Stimulated activated CD8-positive, alpha-beta memory T cell treated with anti-CD3 and anti-CD28 coated beads, Interleukin-4, amount 100 ng/mL, for 1 hour (primary cell): ENCODE measurements at places on chromosomes 1 and 21.

DNA sequence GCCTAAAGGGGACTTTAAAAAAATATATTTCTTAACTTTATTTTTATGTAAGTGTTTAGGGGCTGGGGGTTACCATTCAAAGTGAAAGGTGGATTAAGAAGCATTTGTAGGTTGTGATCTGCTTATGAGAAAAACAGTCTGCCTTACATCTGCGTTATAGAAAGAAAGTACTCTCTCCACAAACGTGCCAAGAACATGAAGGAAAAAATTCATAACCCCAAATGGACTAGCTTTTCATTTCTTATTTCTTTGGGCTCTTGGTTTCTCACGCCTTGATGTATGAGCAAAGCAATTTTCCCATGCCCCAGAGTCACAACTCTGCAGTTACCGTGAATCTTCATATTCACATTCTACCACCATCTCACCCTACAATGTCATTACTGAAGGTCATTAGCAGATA lies 1165.1 kb upstream of the ADGRL4 start:
- no peak for DNase-seq

DNA sequence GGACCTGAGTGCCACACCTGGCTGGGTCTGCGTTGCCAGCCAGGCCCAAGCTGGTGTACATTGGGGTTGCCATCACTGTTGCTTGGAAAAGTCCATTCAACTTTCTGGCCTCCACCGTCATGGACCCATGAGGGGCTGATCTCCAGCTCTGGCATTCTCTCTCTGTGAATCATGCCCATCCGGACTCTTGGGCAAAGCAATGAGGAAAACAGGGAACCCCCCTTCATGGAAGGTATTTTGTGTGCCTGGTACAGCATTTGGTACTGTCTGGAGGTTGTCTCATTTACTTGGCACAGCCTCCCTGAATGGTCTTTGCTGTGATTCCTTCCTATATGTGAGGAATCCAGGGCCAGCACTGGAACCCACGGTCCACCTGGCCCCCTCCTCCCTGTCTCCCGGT lies 99.4 kb downstream of the FOXD2 start:
- DNase-seq, result no peak

DNA sequence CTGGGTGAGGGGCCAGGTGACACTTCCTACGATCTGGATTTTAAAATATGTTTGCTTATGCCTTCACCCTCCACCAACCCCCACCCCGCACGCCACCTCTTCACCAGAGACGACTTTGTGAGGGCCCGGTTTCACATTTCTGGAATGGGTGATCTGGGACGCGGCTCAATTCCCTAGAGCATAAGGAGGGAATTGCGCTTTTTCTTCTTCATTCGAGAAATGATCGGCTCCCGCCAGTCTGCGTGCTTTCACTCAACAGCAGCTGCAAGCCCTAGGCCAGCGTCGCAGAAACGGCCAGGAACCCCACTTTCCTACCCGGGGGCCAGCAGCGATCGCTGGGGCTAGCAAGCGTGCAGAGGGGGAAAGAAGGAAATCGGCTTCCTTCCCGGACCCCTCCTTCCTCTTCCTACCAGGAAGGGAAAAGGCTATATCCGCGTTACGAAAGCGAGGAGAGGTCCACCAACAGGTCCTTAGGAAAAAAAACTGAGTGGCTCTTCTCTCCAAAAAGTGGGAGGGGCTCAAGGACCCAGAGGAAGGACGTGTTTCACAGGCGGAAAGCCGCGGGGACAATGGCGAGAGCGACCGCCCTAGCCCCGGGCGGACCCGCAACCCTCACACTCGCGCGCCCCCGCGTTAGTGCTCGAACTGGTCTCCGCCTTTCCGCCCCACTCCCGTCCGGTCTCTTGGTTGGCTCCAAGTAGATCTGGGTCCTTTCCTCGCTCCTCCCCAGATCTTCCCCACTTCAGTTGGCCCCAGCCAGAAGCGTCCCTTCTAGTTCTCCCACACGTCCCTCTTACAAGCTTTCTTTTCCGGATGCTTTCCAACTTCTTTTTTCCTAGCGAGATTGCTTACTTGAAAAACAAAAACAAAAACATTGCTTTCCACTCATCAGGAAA lies 1.1 kb upstream of the ADAMTS1 start:
- DNase-seq, result no peak

DNA sequence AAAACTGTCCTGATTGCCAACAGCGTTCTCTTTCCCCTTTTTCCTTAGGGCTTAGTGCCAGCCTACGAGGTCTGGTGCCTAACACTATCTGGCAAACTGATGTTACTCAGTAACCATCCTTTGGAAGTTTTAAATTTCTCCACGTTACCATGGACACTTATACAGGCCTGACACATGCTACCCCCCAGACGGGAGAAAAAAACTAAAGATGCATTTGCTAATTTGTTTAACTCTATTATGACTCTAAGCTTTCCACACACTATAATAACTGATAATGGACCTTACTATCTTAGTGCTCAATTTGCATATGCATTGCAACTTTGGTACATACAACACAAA lies 36.8 kb downstream of the CLCA1 start:
- no peak for DNase-seq

DNA sequence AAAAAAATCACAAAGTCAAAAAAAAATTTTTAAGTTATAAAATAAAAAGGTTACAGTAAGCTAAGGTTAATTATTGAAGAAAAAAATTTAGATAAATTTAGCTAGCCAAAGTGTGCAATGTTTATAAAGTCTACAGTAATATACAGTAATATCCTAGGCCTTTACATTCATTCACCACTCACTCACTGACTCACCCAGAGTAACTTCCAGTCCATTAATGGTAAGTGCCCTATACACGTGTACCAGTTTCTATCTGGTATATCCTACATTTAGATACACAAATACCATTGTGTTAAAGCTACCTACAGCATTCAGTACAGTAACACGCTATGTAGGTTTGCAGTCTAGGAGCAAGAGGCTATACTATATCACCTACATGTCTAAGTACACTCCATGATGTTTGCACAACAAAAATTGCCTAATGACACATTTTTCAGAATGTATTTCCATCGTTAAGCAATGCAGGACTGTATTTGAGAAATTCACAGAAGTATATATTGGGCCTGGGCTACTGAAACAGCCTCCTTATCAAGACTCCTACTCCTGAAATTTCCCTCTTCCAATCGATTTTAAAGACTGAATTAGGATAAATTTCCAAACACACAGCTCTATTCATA lies 155.1 kb downstream of the COP1 start:
- DNase-seq, result no peak

DNA sequence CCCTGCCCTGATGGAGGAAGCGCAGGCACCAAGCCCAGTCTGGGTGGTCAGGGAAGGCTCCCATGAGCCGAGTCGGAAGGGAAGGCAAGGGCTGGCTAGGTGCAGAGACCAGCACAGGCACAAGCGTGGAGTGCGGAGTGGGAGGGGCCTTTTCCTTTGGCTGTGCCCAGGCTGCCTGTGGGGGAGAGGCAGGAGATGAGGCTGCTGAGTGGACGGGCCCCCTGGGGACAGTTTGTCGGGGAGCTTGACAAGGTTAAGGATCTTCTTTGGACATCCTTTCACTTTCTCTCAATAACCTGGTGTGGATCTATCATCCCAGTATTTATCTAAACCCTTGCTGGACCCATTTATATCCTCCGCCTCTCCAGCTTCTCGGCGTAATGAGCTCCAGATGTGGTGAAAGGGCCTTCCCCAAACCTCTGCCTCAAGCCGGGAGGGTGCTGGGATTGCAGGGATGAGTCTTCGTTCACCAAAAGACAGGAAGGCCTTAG lies 42.9 kb downstream of the EPHB2 start:
- DNase-seq, result no peak

- DNase-seq, result no peak
These were observed 803 bp upstream of the RHBG start for GRCh38 chr1:156368157-156368658.

- no peak for DNase-seq
These were observed 12.4 kb downstream of the GPBP1L1 start for GRCh38 chr1:45673956-45674355.

DNA sequence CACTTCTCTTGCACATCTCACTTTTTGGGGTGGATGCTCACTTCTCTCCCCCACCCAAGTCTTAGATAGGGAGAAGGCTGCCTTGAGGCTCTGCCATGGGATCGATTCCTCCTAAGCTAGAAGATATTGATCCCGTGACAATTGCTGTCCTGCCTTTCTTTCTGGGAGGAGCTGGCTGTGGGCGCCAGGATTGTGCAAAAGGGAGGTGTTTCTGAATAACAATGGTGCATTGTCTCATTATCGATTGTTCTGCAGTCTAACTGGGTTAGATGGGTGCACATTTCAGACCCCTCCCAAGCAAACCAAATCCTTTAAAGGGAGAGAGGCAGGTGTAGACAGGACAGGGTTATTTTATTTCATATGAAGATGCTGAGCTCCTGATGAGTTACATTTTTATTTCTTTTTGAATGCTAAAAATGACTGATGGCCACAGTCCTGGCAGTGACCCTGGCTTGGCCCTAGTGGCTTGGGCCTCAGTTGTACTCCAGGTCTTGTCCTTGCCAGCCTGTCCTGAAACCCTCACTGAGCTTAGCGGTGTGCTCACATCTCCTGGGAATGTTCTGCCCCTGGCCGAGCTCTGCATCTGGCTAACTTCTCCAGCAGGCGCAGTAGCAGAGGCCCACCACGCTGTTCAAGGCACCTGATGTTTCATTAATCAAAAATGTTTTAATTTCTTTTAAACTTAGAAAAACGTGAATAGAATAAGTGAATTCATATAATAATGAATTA lies 99.0 kb upstream of the KAZN start:
- no peak for DNase-seq

DNA sequence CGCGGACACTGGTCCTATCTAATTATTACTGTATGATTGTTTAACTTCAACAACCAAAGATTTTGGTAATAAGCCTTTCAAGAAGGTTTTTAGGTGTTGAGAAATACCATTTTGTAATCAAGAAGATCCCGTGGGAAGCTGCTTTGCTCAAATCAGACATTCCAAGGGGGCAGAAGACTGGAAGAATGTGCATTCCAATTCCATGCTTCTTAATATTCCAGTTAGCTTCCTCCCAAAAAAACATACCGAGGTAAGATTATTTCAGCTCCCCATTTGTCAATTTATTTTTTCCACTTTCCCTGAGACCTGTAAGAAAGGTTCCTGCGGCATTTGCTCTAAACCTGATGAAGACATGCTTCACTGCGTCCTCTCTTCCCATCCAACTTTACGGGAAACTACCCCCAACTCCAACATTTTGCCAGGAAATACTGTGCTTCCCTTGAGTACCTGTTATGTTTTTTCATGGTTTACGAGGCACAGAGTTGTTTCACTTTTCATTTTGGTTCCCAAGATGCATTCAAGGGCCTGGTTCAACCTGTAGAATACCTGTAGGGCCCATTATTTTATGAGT lies 4.1 kb downstream of the CNN3 start:
- DNase-seq, result no peak

GRCh38 chr1:211324992-211325775 lies 1.4 kb upstream of the TRAF5 start:
- DNase-seq, result no peak

DNA sequence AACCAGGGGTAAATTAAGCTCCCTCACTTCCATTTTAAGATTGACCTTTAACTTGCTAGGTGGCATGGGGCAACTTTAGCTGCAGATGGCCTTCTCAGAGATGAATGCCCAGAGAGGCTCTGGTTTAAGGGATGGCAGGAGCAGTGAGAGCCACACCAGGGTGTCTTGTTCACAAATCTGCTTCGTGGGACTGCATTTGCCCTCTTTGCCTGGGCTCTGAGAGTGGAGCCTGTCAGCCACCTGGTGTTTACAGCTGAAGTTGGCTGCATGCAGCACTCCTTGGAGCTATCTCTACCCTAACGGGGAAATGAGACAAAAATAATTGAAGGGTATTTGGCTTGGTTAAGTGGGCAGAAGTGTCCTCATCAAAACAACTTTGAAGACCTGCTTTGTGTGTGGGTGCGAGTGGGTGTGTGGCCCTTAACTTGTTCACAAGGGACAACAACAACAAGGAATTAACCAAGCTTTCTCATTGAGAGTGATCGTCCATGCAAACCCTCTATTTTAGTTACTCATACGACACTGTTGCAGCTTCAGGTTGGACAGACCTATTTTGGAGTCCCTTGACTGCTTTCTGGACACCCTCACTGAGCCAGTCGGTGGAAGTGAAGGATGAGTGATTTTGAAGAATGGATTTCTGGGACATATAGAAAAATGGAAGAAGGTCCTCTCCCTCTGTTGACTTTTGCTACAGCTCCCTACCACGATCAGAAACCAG lies 29.8 kb downstream of the PGM1 start:
- no peak for DNase-seq

- DNase-seq, result no peak
These were observed 11.5 kb downstream of the TNFSF4 start for GRCh38 chr1:173195596-173196088.

GRCh38 chr1:61266738-61267137 lies 184.4 kb downstream of the NFIA start:
- no peak for DNase-seq

DNA sequence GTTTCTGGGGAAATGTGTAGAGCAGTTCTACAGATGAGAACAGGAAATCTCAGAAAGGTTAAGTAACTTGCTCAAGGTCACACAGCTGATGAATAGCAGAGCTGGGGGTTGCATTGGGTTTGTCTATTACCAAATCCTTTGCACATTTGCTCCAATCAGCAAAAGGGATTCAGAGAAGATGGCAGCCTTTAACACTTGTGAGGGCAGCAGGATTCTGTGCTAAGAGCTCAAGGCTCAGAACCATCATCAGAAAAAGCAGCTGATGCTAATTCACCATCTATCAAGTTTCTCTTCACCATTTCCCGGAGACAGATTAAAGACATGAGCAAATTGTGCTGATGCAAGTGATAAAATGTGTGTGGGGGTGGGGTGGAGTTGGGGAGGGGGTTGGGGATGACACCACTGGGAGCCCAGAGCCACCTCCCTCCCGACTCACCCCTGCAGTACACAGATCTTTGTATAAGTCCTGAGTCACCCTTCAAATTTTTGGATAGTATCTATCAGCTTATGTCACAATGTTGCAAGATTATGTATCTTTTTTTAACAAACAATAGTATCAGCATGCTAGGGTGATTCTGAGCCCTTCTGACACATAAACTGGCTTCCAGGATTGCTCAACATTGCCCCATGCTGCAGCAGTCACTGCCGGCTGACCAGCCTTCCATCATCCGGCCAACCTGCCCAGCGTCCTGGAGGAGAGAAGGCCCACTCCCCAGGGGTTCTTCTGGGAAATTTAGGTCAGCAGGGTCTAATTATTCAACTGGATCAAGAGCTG lies 2.8 kb upstream of the SPSB1 start:
- no peak for DNase-seq
